ENCODE measurements at places on chromosomes 16 and 17.

- peak; percentile 50 for DNase-seq
Observed at GRCh38 chr17:34626121-34626681, 46.8 kb downstream of the TMEM132E start.

- DNase-seq = peak; percentile 89
Observed at GRCh38 chr16:28974007-28974436, 556 bp upstream of the SPNS1 start.

DNA sequence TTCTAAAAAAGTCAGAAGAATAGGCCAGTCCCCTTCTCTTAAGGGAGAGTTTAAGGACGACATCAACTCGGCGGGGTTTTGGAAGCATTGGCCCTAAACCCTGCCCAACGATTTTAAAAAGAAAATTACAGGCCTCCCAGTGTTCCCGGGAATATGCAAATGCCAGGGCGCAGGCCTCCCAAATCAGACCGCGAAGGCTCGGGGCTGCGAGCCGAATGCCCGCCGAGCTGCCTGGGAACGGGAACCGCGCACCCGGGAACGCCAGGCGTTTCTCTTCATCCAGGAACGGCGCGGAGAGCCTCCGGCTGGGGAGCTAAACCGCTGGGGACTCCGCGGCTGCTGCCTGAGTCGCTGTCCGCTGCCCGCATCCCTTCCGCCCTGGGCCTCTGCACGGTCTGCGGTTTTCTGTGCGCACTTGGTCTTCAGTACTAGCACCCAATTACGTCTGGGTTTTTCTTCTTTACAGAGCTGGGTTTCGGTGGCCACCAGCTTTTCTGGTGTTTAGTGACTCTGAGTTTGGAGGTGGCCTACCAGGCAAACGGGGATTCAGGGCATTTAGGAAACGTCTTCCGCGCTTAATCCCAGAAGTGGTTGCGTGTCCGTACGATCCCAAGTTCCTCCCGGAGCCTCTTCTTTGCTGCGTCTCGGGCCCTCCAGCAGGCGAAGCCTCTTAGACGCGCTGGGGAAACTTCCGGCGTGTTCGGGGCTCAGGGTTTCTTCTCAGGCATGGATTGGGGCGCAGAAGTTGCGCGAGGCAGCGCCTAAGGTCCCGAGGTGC is 5.7 kb downstream of the IRX5 start:
- DNase-seq = peak; percentile 86

- no peak for DNase-seq
Observed at GRCh38 chr16:58508671-58509251, 6.6 kb upstream of the SETD6 start.

GRCh38 chr17:61285526-61286320 is 113.9 kb upstream of the TBX2 start:
- peak; percentile 18 for DNase-seq

DNA sequence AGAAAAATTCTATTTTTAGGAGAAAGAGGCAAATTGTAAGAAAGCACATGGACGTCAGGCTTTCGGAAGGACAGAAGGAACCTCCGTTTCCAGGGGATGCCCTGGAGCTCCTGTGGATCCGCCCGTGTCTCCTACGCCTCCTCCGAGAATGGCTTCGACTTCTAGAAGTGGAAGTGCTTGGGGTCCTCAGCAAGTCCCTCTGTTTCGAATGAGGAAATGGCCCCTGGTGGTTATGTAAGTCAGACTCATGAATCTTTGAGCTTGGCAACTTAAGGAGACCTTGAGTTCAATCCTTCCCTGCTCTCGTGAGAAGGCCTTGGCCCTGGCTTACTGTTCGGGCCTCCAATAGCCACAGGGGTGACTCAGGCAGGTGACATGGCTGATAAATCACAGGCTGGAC is 38.9 kb downstream of the COX4I1 start:
- no peak for DNase-seq

GRCh38 chr16:88734361-88734728 is 28.0 kb downstream of the CTU2 start:
- no peak for DNase-seq

- DNase-seq = no peak
Observed at GRCh38 chr17:19263641-19264051, 26.5 kb downstream of the EPN2 start.

DNA sequence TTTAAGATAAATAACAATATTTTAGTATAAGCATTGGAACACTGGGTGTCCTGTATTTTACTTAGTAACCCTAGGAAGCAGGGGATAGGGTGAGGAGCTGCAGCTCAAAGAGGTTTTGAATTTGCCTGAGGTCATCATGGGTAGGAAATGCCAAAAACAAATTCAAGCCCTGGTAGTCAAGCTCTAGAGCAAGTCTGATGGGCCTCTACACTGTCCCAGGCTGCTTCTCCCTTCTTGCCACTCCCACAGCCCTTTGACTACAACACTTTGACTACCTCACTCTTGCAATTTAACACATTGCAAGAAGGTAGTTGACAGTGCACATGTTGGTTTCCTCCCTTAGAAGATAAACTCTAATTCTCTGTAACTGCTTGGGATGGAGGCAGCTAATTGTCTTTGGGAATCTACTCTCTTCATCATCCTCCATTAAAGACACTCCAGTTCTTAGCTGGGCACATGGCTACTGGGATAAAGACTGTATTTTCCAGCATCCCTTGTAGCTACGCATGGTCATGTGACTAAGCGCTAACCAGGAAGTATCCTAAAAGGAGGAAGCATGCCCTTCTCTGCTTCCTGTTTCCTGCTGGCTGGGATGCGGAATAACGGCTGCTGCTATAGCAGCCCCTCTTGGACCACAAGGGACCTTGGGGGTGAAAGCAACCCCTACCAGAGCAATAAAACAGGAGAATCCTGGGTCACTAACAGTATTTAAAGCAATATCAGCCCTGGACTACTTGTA is 30.7 kb upstream of the SSTR2 start:
- no peak for DNase-seq

DNA sequence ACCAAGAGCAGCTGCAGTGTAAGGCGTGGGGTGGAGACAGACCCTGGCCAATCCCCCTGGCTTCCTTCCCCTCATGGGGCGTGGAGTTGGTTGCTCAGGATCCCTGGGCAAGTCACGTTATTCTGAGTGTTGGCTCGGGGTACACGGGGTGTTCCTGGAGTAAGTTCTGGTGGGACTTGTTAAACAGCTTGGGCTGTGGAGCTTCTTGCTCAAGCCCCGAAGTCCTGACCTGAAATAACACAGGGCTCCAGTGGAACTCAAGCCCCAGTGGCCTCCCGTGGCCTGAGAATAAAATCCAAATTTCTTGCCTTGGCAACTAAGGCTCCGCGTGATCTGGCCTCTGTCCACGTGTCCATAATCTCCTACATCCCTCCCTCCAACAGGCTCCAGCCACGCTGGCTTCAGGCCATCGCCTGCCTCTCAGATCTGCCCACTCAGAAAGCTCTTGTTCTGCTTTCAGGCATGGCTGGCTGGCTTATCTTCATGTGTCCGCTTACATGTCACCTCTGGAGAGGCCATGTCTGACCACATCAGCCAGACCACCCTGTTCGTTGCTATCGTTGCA is 49.3 kb upstream of the BCO1 start:
- peak; percentile 35 for DNase-seq

DNA sequence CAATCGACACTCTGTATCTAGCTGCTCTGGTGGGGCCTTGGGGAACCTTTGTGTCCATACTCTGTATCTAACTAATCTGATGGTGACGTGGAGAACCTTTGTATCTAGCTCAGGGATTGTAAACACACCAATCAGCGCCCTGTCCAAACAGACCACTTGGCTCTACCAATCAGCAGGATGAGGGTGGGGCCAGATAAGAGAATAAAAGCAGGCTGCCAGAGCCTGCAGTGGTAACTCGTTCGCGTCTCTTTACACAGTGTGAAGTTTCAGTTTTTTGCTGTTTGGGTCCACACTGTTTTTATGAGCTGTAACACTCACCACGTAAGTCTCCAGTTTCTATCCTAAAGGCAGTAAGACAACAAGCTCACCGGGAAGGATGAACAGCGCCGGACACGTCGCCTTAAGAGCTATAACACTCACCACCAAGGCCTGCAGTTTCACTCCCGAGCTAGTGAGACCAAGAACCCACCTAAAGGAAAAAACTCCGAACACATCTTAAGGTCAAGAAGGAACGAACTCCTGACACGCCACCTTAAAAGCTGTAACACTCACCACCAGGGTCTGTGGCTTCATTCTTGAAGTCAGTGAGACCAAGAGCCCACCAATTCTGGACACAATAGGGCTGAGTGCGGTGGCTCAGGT is 64.6 kb downstream of the KPNA2 start:
- DNase-seq = no peak

GRCh38 chr17:21358682-21359482 is 17.3 kb upstream of the KCNJ12 start:
- peak; percentile 52 for DNase-seq

DNA sequence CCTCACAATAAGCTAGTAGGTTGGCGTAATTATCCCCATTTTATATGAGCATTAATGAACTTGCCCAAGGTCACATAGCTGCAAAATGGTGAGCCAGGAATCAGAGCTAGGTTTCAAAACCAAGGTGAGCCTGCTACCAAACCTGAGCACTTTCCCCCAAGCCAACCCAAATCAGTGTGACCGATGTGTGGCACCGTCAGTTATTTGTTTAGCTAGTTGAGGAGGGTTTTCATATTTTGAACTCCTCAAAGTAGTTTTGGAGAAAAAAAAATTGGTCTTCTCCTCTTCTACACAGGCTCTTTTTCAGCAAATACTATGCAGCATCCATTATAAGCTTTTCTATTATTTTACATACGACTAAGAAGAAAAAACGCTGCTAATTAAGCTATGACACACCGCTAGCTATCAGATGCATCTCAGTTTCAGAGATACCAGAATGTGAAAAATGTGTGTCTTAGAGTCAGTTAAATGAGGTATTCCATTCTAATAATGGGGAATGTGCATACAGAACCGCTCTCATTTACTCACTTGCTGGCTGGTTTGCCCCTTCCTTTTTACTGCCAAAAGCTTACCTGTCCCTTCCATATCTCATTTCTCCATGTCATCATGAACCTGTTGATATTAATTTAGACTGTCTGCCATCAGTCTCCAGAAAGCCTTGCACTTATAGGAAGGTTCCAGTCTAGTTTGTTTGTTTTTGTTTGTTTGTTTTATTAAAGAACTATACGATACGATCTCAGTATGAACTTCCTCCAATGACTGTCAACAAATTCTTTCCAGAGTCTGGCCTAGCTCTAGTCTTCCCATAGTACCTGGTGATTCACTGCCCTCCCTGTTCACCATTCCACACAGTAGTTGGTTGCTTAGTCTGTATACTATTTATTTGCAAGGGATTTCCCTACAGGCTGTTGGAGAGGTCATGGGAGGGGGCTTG is 2.2 kb upstream of the TBX4 start:
- no peak for DNase-seq

DNA sequence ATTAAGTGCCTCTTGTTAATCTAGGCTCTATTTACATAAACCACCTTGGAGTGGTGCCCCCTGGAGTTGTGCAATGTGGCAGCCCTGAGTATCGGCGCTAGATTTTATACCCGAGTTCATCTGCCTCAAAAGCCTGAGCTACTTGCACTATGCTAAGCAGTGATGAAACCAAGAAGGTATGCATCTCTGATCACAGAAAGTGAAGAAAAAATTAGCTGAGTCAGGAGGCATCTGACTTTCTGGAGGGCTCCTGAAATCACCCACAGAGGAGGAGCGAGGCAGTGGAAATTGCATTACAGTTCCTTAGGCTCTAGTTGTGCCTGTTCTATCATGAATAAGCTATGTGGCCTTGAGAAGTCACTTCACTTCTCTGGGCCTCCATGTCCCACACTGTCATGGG is 80.3 kb upstream of the PSMD7 start:
- DNase-seq = no peak

DNA sequence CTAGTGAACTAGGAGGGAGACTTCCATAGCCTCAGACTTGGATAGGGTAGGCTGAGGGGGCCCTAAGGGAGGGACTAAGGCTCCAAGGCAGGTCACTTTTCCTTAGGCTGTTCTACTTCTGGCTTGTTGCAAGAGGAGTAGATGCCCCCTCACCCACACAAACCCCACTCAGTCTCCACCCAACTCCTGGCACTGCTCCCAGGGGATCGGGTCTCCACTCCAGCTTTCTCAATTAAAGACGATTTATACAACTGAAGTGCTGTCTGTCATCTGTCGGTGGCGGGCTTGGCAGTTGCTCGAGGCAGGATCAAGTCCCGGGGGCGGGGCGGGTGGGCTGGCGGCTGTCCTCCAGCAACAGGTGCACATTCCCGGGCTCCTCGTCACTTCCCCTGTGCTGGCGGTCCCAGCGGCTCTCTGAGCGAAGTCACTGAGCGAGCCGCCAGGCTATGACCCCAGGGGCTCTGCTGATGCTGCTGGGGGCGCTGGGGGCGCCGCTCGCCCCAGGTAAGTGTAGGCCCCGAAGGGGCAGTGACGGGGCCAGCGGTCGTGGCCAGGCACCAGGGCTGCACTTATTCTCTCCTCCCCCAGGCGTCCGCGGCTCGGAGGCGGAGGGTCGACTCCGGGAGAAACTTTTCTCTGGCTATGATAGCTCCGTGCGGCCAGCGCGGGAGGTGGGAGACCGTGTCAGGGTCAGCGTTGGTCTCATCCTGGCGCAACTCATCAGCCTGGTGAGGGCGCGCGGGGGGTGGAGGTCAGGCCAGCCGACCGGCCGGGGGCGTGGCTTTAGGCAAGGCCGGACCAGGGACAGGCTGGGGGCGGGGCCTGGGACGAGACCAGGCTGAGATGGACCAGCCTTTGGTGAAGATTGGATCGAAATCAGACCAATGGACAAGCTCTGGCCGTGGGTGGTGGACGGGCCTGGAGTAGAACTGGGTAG is at the start of gene CHRNB1:
TSS of gene CHRNB1 (plus strand) at position 380 of the 937 bp plus-strand sequence. CDS start at position 447, 67 bp downstream.
- peak; percentile 80 for DNase-seq

DNA sequence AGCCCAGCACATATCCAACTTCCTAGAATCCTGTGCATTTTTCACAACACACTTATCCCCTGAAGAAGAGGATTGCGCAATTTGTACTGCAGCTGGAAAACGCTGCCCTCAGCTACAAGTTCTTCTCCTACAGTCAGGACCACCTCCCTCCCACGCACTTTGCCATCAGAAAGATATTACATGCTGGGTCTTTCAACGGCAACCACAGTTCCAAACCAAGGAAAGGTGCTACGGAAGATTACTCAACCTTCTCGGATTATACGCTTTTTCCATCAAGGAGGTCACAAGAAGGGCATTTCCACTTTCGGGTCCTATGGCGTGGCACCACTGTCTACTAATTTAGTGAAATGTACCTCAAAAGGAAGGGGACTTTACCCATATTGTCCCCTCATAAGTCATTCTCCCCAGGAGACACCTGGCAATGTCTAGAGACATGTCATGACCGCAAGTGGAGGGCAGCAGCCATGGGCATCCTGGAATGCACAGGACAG is 35.2 kb downstream of the USP7 start:
- no peak for DNase-seq

DNA sequence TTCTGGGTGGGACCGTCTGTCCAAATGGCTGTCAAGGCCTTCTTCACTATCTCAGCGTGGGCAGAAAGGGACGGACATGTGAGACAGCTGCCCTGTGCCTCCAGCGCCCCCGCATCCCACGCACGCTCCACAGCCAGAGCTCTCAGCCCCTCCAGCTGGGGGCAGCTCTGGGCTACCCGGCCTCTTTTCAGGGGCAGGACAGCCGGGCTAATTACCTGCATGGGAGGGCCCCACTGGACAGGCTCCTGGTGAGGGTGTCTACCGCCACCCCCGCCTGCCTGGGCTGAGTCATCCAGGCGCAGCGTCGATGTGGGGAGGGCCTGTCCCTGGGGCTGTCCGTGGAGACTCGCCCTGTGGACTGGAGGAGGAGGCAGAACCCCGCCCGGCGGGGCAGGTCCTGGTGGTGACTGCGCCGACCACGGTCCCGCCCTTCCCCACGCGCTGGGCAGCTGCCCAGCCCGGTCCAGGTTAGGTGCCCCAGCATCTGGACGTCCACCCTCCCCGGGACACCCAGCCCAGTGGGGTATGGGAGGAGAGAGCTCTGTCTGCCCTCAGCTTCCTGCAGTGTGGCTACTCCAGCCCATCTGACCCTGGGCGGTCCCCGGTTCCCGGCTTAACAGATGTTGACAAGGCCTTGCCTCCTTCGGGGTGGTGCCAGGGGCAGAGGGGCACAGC is 5.9 kb upstream of the METRNL start:
- DNase-seq = no peak
